Right atrium auricular region (tissue), 2 donors: ENCODE measurements at places on chromosomes 12 and 14. TPM values are rescaled to one million over a fixed set of nuclear protein-coding genes. Genes with fewer than 3 reads are reported as not detected.

PDE6H gene
- not detected for total RNA-seq

- DNase-seq = no peak
Observed at GRCh38 chr12:109702111-109702841, 11.3 kb upstream of the FAM222A start.

DNA sequence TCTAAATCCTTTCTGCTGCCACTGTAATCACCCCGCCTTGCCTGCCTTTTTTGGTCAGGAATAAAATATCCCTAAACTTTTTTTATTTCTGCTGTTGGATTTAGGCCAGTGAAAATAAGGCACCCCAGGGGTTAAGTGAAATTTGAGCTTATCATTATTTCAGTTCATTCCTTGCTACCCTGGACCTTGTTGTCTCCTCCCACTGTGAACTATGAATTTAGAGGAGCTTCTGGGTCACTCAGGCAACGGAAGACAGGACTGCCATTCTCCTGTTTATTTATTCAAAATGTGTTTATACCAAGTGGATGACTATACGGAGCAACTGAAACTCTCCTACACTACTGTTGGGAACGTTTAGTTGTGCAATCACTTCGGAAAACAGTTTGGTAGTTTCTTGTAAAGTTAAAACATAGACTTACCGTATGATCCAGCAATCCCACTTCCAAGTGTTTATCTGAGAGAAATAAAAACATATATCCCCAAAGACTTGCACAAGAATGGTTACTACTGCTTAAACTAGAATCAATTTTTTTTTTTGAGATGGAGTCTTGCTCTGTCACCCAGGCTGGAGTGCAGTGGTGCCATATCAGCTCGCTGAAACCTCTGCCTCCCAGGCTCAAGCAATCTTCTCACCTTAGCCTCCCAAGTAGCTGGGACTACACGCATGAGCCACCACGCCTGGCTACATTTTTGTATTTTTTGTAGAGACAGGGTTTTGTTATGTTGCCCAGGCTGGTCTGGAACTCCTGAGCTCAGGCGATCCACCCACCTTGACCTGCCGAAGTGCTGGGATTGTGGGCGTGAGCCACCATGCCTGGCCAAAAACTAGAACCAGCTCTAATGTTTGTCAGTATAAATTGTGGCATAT, 2.3 kb upstream of the TRAFD1 start:
- DNase-seq = no peak

PTHLH gene
- 0.63 TPM for total RNA-seq

DNA sequence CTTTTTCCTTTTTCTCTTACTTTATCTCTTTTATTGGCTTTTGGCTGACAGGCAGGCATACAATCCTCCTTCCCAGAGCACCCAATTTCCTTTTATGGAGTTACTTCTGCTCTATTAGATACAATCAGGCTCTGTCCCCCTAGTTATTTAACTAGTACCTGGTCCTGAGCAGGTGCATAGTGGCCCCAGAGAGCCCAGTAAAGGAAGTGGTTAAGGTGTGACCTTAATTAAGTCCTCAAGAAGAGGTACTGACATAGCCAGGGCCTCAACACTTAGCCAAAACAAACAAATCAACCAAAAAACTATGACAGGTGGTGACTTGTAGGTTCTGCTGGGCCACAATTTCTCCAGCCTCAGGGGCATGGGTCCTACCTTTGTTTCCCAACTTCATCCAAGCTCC, 82.9 kb downstream of the CCDC60 start:
- DNase-seq = no peak

- no peak for DNase-seq
Observed at GRCh38 chr12:20445687-20446086, 77.3 kb downstream of the PDE3A start.

BTG1 gene
- 51.2 TPM for total RNA-seq

- no peak for DNase-seq
Observed at GRCh38 chr14:30115756-30116155, 188.1 kb upstream of the PRKD1 start.

PKP2 gene
- total RNA-seq = 195 TPM

DNA sequence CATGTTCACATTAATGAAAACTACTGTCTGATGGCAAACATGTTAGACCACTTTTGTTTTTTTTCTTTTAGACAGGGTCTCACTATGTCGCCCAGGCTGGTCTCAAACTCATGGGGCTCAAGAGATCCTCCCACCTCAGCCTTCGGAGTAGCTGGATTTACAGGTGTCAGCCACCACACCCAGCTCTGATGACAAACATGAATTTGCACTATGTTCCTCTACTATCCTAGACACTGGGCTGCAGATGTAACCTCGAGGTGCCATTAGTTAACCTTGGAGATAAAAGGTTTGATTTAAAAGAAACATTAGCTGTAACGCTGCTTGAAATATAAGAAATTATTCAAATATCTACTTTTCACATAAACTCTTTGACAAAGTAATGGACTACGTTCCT, 8.1 kb downstream of the VPS37B start:
- no peak for DNase-seq

TAS2R31 gene
- not detected for total RNA-seq

CLEC6A gene
- total RNA-seq = not detected

DNA sequence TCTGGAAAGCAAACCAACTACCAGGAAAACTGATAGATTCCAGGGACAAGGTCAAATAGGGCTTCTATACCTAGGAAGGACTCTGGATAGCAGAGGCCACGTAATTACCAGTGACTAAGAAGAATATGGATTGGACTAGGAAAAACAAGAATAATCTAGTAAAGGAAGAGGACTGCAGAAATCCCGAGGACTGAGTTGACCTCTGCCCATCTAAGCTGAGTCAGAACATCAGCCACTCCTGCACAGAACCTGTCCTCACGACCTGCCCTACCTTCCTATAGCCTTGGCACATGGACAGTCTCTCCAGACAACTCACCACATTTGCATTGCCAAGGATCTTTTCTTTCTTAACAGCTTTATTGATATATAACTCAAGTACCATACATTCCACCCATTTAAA, 2.3 kb downstream of the OR6J1 start:
- no peak for DNase-seq

DNA sequence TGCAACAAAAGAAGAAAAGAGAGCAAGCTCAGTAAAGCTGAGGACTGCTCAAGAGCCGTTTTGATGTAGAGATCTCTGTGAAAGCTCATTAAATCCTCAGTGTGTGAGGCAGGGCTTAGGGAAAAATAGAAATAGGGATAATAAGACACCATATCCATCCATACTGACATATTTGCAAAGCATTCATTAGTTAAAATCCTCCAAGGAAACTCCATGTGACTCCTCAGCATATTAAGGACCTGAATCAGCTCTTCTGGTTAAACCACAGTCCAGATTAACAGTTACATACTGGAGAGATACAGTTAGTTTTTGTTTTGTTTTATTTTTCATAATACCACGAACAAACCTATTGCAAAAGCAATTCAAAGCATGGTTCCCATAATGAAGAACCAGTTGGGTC, 288.2 kb downstream of the PAWR start:
- no peak for DNase-seq

DENND5B gene
- 37.3 TPM for total RNA-seq

- no peak for DNase-seq
Observed at GRCh38 chr14:91890291-91890749, 23.0 kb upstream of the TC2N start.

DNA sequence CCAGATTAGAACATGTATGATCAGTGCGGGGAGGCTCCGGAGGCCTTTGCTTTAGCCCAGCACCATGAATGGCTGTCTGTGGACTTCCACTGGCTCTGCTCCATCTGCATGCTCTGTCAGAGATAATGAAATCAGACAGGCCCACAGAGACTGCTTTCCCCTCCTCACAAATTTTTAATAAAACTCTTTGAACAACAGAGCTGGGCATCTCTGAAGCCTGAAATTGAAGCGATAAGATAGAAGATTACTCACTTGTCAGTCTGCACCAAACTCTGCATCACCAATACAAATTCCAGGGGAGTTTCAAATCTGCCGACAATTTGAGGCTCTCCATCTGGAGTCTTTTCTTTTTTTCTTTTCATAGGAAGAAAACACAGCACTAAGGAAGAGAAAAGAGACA, 110.0 kb downstream of the DYRK2 start:
- no peak for DNase-seq

GRCh38 chr12:43544703-43545102, 7.3 kb downstream of the ADAMTS20 start:
- DNase-seq = no peak

GRCh38 chr14:70665448-70666360, 24.0 kb downstream of the TTC9 start:
- DNase-seq = no peak

DNA sequence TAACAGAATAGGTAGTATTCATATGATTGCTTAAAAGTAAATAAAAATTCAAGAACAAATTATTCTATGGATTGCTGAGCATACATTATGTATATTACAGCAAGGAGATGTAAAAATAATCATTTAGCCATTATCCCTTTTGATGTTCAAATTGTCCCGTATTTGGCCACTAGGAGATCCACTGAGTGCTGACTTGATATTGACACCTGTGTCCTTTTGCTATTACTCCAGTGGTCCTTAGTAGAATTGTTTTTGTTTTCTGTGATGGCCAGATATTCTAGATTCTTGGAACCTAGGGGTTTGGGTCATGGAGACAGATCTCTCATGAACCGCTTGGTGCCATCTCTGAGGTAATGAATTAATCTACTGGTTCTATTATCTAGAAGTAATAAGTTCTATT, 16.8 kb downstream of the ERO1A start:
- no peak for DNase-seq

NKX2-1 gene
- not detected for total RNA-seq

- no peak for DNase-seq
Observed at GRCh38 chr12:112879191-112879705, 27.5 kb upstream of the OAS1 start.

- no peak for DNase-seq
Observed at GRCh38 chr12:77236066-77236465, 170.7 kb upstream of the E2F7 start.

GRCh38 chr12:45259675-45260074, 43.8 kb downstream of the ANO6 start:
- DNase-seq = no peak

KRT2 gene
- not detected for total RNA-seq

DCN gene
- total RNA-seq = 994 TPM

REM2 gene
- total RNA-seq = not detected

DNA sequence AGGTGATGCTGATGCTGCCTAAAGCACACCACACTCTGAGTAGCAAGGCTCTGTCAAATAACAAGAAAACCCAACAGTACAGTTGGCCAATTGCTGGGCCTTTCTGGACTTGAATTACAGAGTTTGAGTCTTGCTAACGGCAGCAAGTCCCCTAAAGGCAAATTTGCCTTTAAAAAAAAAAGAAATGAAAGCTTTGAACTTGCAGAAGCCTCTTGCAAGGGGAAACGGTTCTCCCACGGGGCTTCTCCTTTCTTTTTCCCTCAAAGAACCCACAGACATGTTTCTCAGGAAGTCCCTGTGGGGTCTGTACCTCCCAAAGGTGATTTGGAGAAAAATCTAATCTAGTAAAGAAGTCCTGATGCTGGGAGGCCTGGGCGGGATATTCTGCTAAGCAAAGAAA, 191.3 kb upstream of the MYL2 start:
- DNase-seq = no peak

PPFIA2 gene
- total RNA-seq = 0.48 TPM

HOXC6 gene
- total RNA-seq = not detected

HSP90B1 gene
- 245 TPM for total RNA-seq

DNA sequence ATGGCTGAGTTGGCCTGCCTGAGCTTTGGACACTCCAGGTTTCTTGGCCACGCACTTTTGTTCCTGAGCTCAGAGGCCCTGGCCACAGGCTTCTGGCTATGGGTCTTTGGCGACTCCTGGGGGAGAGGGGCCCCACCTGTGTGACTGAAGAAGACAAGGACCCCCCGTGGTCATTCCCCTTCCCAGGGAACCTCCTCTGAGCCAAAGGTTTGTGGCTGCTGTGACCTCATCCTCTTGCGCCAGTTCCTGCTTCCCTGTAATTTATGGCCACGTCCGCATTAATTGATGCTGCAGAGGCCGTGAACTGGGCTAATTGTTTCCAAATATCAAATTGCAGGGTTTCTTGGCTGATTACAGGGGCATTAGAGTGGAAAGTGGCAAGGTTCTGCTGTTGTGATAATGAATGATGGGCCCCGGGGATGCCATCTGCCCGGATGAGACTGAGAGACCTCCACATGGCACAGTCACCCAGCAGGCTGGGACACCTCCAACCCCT, 27.6 kb upstream of the NOS1 start:
- DNase-seq = no peak

- no peak for DNase-seq
Observed at GRCh38 chr12:85866986-85867776, 6.9 kb upstream of the NTS start.

DNA sequence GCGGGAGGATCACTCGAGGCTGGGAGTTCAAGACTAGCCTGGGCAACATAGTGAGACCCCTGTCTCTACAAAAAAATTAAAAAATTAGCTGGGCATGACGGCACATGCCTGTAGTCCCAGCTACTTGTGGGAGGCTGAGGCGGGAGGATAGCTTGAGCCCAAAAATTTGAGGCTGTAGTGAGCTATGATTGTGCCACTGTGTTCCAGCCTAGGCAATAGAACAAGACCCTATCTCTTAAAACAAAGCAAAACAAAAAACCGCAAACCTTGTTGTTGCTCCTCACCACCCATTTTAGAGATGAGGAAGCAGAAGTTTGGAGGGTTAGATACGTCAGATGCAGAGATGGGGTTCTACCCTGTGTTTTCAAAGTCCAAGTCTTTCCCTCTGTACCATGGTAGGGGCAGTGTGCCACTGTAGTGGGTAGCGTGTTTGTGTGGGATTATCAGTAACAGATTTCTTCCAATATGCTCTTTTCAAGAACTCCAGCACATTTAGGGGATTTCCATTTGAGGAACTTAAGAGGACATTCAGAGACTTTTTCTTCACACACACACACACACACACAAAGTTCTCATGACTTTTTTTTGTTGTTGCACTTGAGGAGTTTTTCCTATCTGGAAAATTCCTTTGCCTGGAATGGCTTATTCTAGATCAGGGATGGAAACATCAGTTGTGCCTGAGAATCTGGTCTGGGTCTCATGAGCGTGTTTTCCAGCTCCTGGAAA, 186.5 kb downstream of the CHST11 start:
- DNase-seq = no peak

DNA sequence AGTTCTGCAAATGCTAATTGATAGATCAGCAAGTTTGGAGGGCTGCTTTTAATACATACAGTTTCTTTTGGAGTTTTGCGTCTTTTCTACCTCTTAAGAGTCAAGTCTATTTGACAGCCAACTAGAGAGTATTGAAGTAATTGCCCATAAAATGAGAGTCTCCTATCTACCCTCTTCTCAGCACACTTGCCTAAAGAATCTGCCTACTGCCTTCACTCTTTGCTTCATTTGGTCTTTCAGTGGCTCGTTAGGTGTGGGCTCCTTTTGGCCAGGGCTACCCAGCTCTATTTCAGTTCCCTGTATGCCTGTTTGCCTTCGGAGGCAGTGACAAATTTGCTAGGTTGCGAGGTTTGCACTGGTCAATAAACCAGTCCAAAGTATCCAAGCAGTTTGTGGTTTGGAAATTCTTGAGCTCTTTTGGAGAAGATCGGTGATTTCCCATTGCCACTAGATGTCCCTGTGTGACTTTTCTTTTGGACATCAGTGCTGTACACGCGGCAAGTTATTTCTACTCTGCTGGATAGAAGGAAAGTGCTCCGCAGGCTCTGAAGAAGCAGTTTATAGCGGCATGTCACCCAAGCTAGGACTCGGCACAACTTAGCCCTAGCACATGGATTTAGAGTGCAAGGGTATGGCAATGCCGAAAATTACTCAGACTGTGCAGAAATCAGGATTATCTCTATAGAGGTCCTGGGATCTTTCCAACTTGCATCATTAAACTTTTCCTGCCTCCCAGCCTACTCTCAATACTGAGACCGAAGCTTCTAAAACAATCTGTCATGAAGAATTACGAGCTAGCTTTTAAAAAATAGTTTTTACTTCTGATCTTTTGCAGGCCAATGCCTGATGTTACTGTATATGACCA, 38.6 kb downstream of the MGST1 start:
- DNase-seq = no peak
